ENCODE measurements at places on chromosomes 6 and 20. TPM values are rescaled to one million over a fixed set of nuclear protein-coding genes. Genes with fewer than 3 reads are reported as not detected.

Gene TMEM170B
- polyA plus RNA-seq: 2.6 TPM

Gene CDH4
- polyA plus RNA-seq: 0.10 TPM

Gene ULBP2
- 6.2 TPM for polyA plus RNA-seq

Gene FOXA2
- polyA plus RNA-seq: 24.8 TPM

Gene MARCKS
- polyA plus RNA-seq: 17.3 TPM

Gene CST4
- polyA plus RNA-seq: not detected

Gene KCNG1
- polyA plus RNA-seq: 0.14 TPM

Gene FAM50B
- 11.2 TPM for polyA plus RNA-seq

Gene POU5F1
- 1.5 TPM for polyA plus RNA-seq

Gene OPN5
- polyA plus RNA-seq: not detected

Gene ZSCAN31
- 7.4 TPM for polyA plus RNA-seq

Gene TSPO2
- not detected for polyA plus RNA-seq

Gene REM1
- polyA plus RNA-seq: 1.7 TPM

All from lung (tissue), 17 donors.